WERI-Rb-1 (cell line): ENCODE measurements at places on chromosomes 5 and 9.

DNA sequence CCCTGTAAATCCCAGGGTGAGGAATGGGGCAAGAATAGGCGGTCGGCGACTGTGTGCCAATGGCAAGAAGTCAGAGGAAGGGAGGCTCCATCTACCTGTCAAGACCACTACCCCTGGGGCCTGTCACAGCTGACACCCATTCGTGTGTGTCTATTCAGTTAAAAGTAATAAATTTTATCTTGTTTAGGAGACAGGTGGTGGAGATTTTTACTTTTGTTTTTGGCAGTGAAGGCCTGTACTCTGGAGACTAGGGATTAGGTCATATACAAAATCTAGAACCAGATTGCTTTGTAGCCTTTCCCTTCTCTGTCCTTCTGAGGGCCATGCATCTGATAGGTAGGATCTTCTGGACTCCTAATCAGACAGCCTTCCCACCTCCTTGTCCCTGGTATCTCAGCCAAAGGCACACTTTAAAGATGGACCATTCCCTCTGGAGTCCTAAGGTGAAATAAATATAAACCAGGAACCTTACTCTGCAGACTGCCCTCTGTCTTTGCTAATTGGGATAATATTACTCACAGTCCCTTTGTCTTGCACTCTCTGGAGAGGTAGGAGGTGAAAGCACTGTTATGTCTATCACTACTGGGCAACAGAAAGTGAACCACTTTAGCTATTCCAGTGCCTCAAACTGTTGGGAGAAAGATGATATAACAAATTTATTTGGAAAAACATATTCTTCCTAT, 213.2 kb upstream of the ACTBL2 start:
- DNase-seq: no peak

- no peak for DNase-seq
These were observed 68.0 kb upstream of the CLINT1 start for GRCh38 chr5:157926977-157927376.

GRCh38 chr9:2155966-2156365, 140.8 kb downstream of the SMARCA2 start:
- no peak for DNase-seq

DNA sequence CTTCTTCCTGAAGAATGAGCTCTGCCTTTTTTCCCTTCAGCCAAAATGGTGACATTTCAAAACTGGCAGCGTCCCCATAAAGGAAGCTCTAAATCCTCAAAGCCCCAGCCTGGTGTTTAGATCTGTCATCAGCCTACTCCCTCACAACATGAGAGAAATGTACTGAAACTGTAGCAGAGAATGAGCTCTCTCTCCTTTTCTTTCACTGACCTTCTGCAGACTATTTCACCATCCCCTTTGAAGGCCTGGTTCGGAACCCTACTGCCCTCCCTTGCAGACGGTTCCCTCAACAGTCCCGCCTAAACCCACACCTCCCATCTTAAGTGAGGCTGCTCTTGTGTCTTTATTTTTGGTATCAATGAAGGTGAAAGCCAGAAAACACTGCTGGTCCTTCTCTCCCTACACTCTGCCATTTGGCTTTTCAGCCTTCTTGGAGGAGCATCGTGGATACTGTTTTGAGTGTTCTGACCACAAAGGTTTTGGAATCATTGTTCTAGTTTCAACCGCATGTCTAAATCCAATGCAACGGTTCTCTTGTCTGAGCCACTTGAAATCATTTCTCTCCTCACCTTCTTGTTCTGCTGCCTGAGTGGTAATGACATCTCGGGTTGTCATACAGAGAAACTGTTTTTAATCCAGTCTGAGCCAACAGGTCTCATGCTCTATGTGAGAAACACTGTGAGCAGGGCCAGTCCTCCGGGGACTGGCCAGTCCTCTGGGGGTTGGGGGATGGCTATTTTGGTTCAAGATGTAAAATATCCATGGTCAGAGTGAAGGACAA, 39.0 kb downstream of the ITK start:
- no peak for DNase-seq

GRCh38 chr9:69223605-69224004, 49.5 kb downstream of the TJP2 start:
- peak; percentile 44 for DNase-seq

DNA sequence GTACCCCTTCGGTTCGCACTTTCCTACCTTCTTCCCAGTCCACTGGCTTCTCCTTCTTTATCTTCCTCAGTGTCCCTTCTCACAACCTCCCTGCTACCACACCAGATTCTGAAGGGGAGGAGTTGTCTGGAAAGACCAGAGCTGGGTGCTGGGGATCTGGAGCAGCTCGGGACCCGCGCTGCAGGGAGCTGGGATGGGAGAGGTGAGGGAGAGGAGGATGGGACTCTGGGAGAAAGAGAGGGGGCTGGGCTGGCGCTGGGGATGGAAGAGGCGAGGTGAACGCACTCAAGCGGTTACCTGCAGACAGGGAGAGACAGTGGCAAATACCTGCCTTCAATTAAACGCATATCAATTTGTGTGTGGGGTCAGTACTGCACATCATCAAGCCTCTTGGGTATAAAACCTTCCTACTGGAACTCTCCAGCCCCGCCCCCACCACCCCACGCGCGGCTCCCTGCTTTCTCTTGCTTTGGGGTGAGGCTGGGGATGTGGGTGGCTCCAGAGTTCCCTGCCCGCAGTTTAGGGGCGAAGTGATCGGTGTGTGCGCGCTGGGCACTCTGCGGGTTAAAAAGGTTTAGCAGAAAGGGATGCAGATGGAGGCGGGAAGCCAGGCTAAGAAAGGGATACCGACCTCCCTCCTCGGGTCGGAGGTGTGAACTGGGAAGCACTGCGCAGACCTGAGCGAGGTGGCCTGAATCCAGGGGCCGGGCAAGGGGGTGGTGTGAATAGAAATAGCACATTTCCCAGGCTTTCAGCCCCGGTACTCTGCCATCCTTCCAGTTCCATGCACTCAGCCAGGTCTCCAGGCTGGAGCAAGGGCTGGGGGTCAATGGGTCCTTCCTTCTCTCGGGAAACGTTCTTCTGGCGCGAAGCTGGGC, 977 bp upstream of the PAM start:
- peak; percentile 13 for DNase-seq

- DNase-seq: no peak
These were observed 766.1 kb downstream of the IRX1 start for GRCh38 chr5:4361753-4362152.
